H7 (cell line): ENCODE measurements at places on chromosomes 2 and 18.

DNA sequence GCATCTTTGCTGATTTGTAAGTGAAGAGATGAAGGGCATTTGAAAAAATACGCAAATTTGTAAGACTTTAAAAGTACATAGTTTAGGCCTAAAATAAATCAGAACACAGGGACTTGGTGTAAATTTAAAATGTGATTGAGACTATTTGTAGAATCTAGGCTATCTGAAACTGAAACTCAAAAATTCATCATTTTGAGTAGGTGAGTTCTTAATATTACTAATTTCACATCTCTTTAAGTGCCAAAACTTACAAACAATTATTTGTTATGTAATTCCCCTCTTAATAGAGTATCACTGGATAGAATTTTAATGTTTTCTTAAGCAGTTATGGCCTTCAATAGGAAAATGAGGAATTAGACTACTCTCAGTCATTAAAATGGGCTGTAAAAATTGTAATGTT is 14.0 kb upstream of the HRH4 start:
- DNase-seq, result no peak

DNA sequence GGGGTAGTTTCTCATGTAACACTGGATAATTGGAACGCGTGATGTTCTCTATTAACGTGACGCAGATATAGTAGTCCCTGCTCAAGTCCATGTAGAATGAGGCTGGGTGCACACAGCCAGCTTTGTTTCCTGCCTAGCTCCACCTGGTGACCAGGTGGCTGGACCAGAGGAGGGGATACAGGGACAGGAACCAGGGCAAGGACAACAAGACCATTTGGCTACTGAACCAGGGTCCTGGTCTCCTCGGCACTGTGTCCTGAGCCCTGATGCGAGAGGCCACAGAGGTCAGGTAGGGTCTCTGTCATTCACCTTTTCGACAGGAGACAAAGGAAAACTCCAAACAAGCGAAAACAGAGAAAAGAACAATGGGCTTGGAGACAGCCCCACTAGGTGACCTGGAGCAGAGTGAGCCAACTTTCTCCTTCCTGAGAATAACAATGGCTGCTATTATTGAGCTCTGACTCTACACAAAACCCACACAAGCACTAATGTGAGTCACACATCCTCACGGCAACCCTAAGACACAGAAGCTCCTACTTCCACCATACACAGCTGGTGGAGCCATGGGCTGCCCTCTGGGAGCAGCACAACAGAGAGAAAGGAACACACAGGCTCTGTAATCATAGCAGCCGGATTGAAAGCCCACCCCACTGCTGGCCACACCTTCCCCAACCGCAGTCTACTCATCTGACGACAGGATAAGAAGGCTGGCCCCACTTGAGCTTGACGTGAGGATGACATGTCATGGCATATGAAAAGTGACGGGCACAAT is 67.3 kb upstream of the TEX51 start:
- DNase-seq, result no peak

- no peak for DNase-seq
Observed at GRCh38 chr2:70775141-70775540, 7.1 kb upstream of the ADD2 start.

DNA sequence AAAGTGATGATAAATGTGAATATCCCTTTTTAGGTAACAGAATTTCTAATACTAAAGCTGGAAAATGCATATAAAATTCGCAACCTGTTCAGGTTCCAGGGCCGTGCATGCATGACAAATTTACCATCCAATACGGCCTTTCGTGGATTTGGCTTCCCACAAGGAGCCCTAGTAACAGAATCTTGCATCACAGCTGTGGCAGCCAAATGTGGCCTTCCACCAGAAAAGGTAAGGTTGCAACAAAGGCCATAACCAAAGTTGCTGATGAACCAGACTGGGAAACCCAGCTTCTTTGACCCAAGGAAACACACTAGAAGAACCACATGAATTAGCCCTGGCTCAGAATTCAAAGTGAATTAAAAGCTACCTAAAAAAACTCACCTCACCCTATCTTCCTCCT is 49.6 kb upstream of the BZW1 start:
- DNase-seq, result no peak

- no peak for DNase-seq
Observed at GRCh38 chr2:31266804-31267203, 32.9 kb downstream of the EHD3 start.

DNA sequence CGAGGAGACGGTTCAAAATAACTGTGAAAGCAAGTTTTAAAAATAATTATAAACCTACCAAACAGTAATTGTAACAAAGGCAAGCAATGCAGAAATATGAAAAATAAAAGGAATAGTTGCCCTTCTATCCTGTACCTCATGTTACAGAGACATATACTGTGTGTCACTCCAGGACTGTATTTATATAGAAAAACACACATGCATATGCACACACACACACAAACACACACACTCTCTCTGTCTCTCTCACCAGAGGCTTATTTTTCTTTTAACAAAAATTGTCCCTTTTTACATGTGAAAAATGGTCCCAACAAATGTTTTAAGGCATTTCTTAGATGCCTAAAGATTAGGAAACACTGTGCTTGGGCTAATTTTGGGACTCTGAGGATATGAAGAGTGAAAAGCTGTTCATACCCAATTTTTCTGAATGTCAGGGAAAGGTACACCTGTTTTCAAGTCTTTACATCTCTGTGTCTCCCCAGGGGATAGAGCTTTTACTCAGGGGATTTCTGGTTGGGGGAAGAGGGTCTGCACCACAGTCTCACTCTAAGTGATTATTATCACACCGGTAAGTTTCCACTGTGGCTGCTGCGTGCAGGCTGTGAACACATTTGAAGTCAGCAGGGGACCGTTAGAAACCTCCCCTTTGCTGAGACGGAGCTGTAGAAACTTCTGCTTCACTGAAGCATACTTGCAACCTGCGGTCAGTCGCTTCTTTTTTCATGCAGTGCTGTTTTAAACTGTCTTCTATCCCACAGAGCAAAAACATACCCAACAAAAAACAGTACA is 51.4 kb upstream of the SPAG16 start:
- DNase-seq, result no peak

DNA sequence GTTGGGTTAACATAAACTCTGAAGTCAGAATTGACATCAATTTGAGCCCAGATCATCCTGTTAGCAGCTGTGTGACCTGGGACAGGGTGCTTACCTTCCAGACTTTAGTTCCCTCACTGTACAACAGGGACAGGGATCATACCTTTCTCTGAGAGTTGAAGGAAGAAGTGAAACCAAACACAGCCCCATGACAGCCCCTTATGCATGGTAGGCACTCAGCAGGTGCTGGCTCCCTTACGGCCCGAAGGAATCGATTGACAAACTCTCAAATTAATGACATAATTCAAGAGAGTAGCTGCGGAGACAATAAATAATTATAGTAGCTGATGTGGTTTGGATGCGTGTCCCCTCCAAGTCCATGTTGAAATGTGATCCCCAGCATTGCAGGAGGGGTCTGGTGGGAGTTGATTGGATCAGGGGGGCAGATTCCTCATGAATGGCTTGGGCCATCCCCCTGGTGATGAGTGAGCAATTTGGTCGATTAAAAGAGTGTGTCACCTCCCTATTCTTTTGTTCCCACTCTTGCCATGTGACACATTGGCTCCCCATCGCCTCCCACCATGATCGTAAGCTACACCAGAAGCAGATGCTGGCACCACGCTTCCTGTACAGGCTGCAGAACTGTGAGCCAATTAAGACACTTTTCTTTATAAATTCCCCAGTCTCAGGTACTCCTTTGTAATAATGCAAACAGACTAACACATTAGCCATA is 72.4 kb downstream of the ODC1 start:
- DNase-seq, result no peak

GRCh38 chr18:37284260-37284659 is 281.3 kb downstream of the CELF4 start:
- DNase-seq, result peak; percentile 53

DNA sequence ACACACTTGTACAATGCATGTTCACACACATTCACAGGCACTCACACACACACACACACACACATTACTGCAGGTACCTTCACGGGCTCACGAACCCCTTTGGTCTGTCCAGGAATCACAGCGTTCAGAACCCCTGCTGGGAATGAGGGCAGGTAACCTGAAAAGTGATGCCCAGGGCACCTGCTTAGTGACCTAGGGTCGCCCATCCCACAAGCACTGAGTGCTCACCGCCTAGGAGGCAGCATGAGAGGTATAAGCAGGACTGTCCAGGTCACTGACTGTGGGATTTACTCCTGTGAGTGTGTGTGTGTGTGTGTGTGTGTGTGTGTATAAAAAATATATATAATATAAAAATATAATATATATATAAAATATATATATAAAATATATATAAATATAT is 150.9 kb downstream of the GALR1 start:
- no peak for DNase-seq

- no peak for DNase-seq
Observed at GRCh38 chr2:67137699-67138098, 259.4 kb upstream of the ETAA1 start.

- no peak for DNase-seq
Observed at GRCh38 chr2:133811409-133812125, 243.3 kb upstream of the NCKAP5 start.

- no peak for DNase-seq
Observed at GRCh38 chr2:36572719-36573059, 25.3 kb downstream of the FEZ2 start.

DNA sequence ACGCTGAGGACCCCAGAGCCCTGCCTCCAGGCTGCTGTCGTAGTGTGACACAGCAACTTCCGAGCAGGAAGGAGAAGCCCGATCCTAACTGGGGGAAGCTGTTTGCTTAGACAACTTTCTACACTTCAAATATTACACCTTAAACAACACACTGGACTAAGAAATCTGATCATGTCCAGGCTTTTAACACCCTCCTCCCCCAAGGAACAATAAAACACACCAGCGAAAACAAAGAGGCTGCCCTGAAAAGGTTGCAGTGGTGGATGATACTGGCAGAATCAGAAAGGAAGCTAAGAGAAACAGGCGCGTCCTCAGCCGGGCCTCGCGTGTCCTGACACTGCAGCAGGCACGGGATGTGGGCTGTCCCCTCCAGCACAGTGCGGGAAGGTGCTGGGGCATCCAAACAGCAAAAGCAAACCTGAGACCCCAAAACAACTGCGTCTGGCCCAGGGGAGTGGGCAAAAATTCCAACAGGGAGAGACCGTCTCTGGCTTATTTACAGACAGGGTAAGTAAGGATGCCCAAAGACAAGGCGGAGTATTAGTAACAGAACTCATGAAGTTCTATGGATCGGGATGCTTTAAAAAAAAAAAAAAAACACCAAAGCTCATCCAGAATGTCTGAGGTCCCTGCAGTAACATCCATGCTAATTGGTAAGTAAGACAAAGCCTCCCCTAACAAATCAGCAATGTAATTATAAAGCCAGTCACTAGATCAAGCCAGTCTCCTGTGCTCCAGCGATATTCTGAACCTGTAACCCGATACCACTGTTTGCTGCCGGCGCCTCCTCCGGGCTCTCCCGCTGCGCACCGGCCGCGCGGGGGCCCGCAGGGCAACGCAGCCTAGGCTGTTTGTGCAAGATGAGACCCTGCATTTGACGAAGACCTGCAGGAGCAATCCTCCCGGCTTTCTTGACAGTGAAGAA is 9.0 kb downstream of the SERTAD2 start:
- DNase-seq, result peak; percentile 92

DNA sequence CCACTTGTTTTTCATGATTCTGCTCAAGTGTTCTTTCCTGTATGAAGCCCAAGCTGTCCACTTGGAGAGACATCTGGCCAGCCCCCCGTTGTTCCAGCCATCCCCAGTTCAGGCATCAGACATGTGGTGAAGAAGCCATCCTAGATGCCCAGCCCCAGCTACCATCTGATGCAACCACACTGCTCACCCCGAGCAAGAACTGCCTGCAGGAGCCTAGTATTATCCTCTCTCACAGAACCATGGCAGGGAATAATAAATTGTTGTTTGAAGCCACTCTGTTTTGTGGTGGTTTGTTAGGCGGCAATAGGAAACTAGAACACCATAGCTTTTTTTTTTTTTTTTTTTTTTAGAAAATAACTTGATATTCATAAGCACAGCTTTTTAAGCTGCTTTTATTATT is 19.5 kb upstream of the DARS1 start:
- no peak for DNase-seq

DNA sequence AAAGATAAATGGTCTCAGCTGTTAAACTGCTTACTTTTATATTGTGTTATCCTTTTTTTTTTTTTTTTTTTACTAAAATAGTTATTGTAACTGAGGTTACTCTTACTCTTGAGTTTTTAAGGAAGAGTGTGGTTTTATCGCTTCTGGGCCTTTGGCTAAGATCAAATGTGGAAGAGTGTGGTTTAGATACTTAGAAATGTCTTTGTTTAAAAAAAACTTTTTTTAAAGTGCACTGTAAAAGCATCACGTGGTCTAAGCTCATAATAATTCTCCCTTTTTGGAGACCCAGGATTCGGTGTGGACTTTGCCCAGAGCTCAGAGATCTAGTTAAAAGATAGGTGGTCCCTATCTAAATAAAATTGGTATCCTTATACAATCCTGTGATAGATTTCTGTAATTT is 11.9 kb upstream of the OXER1 start:
- DNase-seq, result no peak

DNA sequence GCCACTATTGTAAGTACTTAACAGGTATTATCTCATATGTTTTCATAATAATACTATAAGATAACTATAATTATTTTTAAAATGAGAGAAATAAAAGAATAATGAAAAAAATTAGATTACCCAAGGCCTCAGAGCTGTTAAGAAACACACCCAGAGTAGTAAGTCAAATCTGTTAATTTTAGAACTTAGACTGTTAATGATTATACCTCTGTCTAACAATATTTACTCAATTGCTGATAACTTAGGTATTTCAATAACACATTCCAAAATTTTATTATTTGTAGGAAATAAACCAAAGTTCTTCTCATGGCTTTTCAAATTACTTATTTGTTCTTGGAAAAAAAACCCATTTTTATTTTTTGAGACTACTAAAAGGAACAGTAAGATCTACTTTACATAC is 227.5 kb upstream of the KCNH7 start:
- DNase-seq, result no peak

GRCh38 chr2:207395535-207396251 is 134.1 kb upstream of the CREB1 start:
- no peak for DNase-seq

GRCh38 chr2:229446350-229446749 is 175.3 kb upstream of the PID1 start:
- DNase-seq, result no peak

DNA sequence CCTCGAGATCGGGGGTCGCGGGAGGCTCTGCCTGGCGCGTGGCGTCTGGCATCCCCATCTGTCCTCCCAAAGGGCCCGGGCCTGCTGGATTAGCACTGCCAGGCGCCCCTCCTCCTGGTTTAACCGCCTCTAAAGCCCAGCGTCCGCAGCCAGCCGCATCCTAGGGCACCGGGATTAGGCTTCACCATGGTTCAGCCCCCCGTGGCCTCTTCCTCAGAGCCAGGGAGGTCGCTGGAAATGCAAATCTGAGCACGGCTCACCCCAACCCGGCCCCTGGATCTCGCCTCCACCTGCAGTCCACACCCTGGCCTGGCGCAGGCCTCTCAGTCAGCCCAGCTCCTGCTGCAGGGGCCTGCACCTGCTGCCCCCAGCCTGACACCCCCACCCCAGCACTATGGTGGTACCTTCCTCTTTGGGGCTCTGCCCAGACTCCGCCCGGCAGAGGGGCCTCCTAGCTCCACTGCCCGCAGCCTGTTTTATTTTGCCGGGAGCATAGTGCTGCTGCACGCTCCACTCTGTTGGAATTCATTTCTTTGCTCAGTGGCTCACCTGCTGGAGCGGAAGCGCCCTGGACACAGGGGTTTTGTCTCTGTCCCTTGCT is 13.2 kb downstream of the PRELID3A start:
- DNase-seq, result peak; percentile 92
